AML-193 (cell line): ENCODE measurements at places on chromosomes 1 and 21.

GRCh38 chr21:14989359-14989758 is 75.4 kb downstream of the NRIP1 start:
- DNase-seq = no peak

GRCh38 chr1:198829356-198829755 is 190.5 kb downstream of the PTPRC start:
- no peak for DNase-seq

GRCh38 chr21:23394458-23394857 is 2212.8 kb downstream of the MRPL39 start:
- DNase-seq = no peak

DNA sequence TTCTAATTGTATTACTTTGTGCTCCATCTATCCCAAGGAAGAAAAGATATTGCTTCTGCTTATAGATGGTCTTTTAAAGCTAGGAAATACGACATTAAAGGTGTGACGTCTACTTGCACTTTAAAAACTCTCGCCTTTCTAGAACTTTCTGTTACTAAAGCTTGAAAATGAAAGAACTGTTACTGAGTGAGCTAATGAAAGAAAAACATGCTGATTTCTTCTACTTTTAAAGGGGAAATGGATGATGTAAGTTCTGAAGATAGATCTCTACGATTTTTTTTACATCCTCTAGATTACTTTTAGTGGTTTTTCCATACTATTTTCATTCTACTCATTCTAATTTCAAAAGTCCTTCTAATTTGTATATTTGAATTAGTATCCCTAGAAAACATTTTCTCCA is 387.5 kb downstream of the USP25 start:
- DNase-seq = no peak

GRCh38 chr1:29645586-29645985 is 409.3 kb downstream of the PTPRU start:
- no peak for DNase-seq

GRCh38 chr1:22801761-22802160 is 91.1 kb downstream of the EPHB2 start:
- no peak for DNase-seq

GRCh38 chr1:58528518-58528917 is 18.0 kb downstream of the OMA1 start:
- DNase-seq = no peak

- no peak for DNase-seq
Measured at GRCh38 chr1:205569411-205570172, 62.2 kb downstream of the ELK4 start.

- DNase-seq = peak; percentile 71
Measured at GRCh38 chr1:77605246-77606026, 77.0 kb downstream of the ZZZ3 start.

DNA sequence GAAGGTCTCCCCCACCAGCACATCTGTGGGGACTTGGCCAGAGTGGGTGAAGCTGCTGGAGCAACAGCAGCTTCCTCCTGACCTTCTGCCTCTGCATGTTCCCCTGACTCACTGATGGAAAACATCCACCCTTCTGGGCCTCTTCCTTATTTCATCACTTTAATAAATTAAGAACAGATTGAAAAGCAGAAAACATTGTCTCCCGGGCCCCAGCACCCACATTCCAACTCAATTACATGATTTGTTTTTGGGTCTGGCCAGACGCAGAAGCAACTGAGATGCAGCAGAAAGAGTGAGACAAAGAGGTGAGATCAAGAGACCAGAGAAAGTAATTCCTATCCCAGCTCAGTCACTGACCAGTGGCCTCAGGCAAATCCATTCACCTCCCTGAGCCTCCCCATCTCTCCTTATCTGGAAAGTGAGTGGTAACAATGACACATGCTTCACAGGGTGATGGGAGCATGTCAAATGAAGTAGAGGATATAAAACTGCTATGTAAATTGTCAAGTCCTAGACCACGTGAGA is 157.1 kb downstream of the ELAVL4 start:
- DNase-seq = no peak

DNA sequence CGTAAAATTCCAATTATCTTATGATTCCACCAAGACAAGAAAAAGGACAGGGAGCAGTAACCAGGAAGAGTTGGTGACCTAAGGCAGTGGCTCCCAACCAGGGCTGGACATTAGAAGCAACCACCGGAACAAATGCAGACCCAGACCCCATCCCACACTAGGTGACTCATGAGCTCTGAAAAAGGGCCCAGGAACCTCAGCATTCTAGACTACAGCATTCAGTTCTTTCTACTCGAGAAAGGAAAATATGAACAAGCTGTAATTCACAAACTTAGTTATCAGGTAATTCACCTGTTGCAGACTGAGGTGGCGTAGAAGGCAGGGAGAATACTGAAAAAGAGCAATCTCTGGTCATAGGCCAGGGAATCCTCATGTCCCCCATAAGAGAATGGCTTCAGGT is 138.4 kb upstream of the KRTAP19-8 start:
- no peak for DNase-seq

DNA sequence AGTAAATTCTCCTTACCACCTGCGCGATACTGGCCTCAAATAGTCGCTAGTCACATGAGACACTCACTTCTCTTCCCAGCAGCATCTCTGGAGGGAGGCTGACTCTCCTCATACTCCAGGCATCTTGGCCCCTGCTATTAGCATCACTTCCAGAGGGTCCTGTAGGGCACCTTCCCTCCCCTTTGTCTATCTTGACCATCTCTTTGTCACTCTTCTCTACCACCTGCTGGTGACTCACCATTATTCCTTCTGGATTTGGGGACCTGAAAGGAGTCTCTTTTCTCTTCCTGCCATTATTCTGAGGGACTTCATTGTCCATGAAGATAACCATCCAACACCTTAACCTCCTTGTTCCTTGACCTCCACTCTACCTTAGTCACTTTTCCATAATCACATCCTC is 31.7 kb upstream of the GPR37L1 start:
- no peak for DNase-seq

DNA sequence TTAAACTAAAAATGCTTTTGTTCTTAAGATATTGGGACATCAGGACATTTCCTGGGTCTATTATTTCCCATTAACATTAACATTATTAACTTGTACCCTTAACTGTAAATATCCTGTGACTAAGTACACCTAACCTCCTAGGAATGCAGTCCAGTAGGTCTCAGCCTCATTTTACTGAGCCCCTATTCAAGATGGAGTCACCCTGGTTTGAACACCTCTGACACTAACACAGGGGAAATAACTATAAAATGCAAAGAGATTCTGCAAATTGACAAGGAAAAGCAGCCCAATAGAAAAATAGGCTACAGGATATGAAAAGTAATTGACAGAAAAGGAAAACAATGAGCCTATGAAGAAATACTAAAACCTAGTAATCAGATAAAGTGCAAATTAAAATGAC is 11.6 kb upstream of the NCMAP start:
- no peak for DNase-seq

DNA sequence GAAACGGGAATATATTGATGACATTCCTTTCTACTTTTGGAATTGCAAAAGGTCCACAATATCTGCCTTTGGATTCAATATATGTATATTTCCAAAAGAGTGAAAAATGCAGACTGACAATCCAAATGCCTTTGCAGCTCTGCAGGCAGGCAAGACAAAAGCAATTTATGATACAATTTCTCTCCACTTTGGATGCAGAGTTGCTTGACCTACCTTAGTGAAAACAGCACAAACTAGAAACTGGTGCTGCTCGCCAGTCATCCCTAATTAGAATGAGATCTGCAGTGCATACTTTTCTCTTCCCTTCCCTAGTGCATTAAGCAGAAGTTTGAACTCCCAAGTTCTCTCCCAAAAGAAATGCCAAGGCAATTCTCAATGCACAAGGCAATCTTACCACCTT is 56.8 kb downstream of the KIAA0319L start:
- no peak for DNase-seq

DNA sequence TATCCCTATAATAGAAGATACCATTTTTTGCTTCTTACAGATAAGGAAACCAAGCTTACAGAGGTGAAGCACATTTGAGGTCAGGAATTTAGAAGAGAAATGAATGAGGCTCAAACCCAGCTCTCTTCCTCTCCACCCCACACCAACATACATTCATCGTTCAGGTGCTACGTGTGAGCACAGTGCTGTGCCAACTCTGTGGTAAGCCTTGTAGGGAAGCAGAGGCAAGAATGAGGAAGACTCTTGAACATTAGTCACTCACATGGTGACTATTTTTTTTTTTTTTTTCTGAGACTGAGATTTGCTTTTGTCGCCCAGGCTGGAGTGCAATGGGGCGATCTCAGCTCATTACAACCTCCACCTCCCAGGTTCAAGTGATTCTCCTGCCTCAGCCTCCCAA is 314.0 kb downstream of the NTNG1 start:
- no peak for DNase-seq

DNA sequence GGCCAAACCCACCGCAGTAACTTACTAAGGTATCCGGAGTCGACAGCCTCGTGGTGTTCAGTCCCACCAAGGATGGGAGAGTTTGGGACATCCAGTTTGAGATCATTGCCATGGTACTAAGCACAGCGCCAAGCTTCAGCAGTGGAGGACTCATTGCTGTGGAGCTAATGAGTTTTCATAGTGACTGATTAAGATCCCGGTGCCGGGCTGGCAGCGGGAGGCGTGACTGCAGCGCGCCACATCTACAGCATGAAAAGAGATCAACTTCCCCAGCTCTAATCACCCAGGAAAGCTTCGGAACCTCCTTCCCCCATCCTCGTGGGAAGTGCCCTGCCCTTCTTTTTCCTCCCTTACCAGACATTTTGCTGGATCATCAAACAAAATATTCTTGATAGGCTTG is 149.9 kb downstream of the OLFM3 start:
- no peak for DNase-seq

DNA sequence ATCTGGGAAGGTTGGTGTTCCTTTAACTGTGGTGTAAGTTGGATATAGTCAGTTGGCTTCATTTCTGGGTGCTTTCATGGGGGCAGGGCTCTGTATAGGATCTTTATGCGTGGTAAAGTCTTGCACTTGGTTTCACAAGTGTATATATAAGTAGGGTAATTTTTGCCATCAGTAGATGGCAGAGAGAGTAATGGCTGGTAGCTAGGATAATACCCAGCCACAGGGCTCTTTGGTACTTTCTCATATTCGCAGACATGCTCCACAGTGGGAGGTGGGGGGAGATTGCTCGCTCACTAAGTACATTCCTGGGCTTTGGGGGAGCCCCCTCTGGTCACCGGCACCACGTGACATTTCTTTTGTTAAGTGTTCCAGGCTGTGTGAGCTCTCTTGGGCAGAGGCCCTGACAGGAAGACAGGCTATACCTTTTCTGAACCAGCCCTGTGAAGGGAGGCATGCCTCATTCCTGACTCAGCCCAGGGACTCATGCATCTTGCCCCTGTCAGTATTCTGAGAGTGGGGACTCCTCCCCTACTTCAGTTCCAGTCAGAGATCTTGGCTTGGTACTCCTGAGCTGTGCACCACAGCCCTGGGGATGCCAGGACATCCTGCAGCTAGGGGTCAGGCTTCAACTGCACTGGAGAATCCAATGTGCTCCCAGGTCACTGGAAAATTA is 37.6 kb downstream of the FCRL2 start:
- no peak for DNase-seq

DNA sequence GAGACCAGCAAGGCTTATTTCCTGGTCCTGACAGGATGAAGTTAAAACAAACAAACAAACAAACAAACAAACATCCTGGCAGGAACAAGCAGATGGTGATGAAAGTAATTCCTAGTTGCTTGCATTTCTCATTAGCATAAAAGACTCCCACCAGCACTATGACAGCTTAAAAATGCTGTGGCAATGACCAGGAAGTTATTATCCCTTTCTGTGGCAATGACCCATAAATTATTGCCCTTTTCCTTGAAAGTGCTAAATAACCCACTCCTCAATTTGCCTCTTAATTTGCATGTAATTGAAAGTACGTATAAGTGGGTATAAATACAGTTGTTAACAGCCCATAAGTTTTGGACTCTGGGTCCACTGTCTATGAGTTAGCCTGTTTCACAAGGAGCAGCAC is 727.6 kb upstream of the NEGR1 start:
- DNase-seq = no peak

GRCh38 chr21:43772425-43772821 is 3.7 kb downstream of the CSTB start:
- DNase-seq = no peak

GRCh38 chr21:35102488-35103371 is 53.6 kb upstream of the RUNX1 start:
- DNase-seq = peak; percentile 92

- DNase-seq = no peak
Measured at GRCh38 chr1:20185834-20186782, at the start of the genes PLA2G2C and UBXN10. TSS of gene PLA2G2C (minus strand) at chr1:20186518. CDS start at chr1:20177363, 9,155 bp downstream. TSS of gene UBXN10 (plus strand) at chr1:20186096. CDS start at chr1:20190562, 4,466 bp downstream.

- no peak for DNase-seq
Measured at GRCh38 chr21:46480466-46480865, 21.8 kb downstream of the DIP2A start.

DNA sequence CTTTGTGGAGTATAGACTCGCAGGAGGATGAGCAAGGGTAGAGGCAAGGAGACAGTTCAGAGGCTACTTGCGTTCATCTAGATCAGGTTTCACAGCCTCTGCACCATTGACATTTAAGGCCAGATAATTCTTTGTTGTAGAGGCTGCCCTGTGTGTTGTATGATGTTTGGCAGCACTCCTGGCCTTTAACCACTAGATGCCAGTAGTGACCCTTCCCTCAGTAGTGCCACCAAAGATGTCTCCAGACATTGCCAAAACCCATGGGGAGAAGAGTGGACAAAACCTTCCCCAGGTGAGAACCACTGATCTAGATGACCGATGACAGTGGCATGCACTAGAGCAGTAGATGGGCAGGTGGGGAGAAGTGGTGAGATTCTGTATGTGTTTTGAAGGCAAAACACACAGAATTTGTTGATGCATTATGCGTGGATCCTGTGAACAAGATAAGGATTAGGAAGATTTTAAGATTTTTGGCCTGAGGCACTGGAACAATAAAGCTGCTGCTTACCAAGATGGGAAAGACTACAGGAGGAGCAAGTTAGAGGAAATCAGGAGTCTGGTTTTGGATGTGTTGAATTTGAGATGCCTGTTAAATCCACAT is 9.9 kb upstream of the COG2 start:
- peak; percentile 26 for DNase-seq

GRCh38 chr1:94624203-94624602 is 82.6 kb upstream of the F3 start:
- no peak for DNase-seq

DNA sequence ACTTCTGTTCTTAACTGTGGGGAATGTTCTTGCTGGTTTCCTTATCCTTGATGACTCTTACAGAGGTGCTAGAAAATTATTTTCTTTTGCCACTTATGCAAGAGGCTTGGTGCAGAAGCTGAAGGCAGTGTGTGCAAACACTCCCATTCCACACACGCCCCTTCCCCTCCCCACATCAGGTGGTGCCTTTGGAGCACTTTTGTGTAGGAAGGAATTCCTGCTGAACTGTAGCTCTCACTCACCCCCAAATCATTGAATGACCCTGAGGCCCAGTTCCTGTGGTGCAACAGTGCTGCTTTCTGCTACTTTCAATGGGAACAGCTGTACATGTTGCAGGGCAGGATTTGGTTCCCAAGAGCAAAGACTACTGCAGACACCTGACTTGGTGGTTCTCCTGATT is 101.8 kb downstream of the CD247 start:
- no peak for DNase-seq
